ENCODE measurements at places on chromosomes 5 and 9.

DNA sequence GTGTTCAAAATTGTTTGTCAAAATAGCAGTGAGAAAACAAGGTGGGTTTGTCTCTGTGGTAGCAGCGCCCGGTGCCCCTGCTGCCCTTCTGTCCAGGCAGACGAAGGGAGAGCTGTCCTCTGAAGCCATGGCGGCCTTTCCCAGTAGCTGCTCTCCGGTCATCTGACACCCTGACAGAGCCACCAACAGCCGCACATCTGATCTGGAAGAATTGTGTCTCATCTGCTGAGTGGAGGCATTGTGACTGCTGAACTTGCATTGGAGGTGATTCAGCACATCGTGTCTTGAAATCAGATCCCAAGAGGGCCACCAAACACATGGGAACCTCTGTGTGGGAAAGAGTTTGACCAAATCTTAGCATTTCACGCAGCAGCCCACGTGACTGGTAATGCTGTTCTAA is 337.6 kb upstream of the IRX1 start:
- DNase-seq: no peak

DNA sequence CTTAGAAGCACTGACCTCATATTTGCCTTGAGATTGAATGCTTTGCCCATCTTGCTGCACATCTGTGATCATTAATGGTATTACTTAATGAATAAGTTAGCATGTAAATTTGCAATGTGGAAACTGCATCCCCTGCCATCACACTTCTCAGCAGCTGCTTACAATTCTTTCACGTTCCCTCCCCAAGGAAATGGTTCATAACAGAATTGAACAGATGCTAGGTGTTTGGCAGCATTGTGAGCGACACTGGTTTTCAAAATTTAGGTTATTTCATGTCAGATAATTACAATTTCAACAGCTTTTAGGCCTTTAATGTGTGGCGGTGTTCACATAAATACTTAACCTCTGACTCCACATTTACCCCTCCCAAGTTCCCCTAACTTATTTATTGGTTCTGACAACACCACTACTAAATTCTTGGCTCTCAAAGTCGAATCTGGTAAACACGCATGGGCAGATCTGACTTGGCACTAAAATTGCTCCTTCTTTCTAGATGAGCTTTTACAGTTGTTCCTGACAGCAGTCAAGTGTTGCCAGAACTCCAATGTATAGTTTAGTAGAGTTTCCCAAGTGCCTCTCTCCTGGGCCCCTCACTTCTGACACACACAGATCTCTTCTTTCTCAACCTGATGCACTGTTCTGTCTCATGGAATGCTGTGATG is 46.8 kb downstream of the SLC1A3 start:
- DNase-seq: no peak

- no peak for DNase-seq
Measured at GRCh38 chr5:179368806-179369529, 23.7 kb upstream of the ADAMTS2 start.

GRCh38 chr5:32325062-32325461 is 12.3 kb upstream of the MTMR12 start:
- DNase-seq: peak; percentile 34

DNA sequence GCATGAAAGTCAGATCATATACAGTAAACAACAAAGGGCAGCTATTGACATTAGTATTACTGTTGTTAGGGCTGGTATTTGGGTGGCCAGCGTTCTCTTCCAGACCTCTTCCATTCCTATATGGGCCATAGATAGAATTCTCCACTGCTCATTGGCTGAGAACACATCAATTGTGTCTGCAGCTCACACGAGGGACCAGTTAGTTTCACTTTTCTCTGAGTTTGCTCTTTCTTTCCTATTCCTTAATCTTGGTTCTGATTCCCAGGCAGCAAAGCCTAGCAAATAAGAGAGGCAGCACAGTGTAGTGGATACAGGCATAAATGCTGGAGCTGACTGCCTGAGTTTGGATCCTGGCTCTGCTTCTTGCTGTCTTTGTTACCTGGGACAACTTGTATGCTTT is 476.4 kb downstream of the SPOCK1 start:
- DNase-seq: no peak

GRCh38 chr5:146919304-146919703 is 40.7 kb upstream of the PPP2R2B start:
- no peak for DNase-seq

- DNase-seq: no peak
Measured at GRCh38 chr9:76893395-76893932, 12.4 kb downstream of the PRUNE2 start.

- no peak for DNase-seq
Measured at GRCh38 chr5:90227683-90228082, 181.9 kb downstream of the CETN3 start.

Data from fibroblast of upper back skin (primary cell).